Glutamatergic neuron (in vitro differentiated cells): ENCODE measurements at places on chromosomes 2 and 18. TPM values are rescaled to one million over a fixed set of nuclear protein-coding genes. Genes with fewer than 3 reads are reported as not detected.

The SERPINB8 gene
- total RNA-seq = 4.2 TPM

The ARHGAP15 gene
- not detected for total RNA-seq

The ITGA4 gene
- total RNA-seq = 5.4 TPM

The HNRNPLL gene
- 79.8 TPM for total RNA-seq

The LRRC30 gene
- not detected for total RNA-seq

The FBXO41 gene
- 14.0 TPM for total RNA-seq

The GKN2 gene
- not detected for total RNA-seq

The FOXI3 gene
- 0.34 TPM for total RNA-seq

The INPP5D gene
- 2.2 TPM for total RNA-seq

GRCh38 chr2:3186766-3187165, 190.9 kb downstream of the EIPR1 start:
- DNase-seq = no peak

DNA sequence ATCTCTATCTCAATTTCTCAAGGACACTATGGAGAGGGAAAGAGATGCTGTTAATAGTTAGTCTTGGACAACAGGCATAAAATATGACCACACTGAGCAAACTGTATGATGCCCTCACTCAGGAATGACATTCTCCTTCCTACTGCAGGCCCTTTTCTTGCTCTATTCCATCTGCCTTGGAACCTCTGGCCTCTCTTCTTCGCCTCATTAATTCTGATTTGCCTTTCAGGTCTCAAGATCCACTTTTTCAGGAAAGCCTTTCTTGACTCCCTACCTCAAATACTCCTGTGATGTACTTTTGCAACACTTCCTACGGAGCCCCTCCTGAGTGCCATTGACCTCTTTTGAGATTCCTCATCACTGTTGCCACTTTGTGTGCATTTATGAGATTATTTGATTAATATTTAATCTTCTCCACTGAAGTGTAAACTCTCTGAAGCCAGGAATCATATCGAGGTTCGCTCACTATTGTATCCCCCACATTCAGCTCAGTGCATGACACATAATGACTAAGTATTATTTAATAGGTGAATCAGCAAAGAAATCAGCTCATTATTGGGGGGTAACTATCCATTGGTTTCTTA, 21.3 kb upstream of the SPP2 start:
- DNase-seq = no peak

DNA sequence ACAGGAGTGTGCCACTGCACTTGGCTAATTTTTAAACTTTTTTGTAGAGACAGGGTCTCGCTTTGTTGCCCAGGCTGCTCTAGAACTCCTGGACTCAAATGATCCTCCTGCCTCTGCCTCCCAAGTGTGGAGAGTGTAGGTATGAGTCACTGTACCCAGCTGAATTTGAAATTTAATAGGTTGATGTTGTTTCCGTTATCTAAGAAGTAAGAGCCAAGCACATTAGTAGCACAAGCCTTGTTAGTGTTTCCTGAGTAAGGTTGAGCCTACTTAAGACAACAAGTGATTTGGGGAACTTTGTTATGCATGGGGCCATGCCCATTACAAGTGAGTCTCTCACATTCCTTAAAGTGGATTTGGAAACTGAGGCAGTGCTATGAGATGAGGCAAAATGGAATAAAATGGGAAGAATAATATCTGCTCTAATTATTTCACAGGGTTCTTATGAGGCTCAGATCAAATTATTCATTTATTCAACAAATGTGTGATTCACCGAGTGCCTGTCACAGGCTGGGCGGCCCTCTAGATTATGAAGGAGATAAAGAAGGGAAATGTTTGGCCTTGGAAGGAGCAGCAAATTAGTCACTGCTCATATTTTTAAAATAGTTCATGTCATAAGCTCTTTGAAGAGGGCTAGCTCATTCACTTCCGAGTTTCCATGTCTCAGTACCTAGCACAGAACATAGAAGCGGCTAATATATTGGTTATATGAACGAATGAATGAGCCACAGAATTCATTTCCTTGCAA, 217.2 kb downstream of the LDLRAD4 start:
- no peak for DNase-seq

GRCh38 chr18:56380685-56381084, 257.7 kb downstream of the TXNL1 start:
- DNase-seq = no peak

GRCh38 chr2:175181877-175182308, 383 bp upstream of the ATP5MC3 start:
- DNase-seq = no peak

- no peak for DNase-seq
Measured at GRCh38 chr2:120434492-120435308, 88.8 kb downstream of the INHBB start.

GRCh38 chr2:182080493-182080892, 94.8 kb downstream of the PPP1R1C start:
- no peak for DNase-seq

GRCh38 chr2:116141891-116142474, 1672.5 kb upstream of the DDX18 start:
- DNase-seq = no peak

DNA sequence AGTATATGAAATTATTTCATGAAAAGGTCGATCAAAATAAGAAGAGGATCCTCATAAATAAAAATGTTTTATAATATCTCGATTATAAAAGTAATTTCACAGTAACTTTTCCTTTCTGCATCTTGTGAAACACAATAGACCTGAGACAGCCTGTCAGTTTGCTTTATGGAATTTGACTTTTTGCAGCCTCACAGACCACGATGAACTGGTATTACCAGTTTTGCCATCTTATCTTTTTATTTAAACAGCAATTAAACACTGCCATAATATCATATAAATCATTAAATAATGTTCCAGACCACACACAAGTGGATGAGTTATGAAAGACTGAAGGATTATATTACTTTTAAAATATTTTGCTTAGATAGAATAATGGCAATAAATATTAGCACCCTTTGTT, 10.7 kb upstream of the GALNT3 start:
- DNase-seq = no peak

- peak; percentile 9 for DNase-seq
Measured at GRCh38 chr18:48826806-48827205, 124.0 kb downstream of the SMAD7 start.

DNA sequence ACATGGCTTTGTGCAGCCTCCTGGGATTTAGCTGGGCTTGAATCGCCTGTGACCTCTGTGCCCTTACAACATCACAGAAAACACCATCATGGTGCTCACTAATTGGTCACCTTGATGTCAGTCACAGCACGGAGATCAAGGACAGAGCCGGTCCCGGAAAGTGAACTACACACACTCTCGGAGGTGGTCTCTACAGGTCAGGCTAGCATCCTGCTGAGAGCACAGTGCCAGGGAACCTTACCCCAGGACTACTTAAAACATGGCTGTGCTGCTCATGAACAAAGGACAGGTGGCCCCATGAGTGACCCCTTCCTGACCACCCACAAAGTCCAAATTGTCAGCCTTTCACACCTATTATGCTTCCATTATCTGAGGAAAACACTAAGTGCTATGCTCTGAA, 1782.1 kb upstream of the CELF4 start:
- DNase-seq = no peak

DNA sequence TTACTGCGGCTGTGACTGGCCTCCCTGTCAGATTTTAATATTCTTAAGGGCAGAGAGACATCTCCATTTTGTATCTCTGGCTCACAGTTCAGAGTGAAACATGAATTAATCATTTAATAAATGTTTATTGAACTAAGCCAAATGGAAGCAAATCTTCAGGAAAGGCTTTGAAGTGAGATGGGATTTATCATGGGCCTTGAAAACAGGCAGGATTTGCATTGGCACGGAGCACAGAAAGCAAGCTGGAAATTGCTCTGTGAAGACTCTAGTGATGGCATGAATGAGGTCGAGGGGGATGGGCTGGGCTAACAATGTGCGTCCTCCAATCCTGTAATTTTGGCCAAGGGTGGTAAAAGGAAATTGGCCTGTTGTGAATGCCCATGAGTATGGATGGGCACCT, 369.8 kb upstream of the SOX11 start:
- no peak for DNase-seq

DNA sequence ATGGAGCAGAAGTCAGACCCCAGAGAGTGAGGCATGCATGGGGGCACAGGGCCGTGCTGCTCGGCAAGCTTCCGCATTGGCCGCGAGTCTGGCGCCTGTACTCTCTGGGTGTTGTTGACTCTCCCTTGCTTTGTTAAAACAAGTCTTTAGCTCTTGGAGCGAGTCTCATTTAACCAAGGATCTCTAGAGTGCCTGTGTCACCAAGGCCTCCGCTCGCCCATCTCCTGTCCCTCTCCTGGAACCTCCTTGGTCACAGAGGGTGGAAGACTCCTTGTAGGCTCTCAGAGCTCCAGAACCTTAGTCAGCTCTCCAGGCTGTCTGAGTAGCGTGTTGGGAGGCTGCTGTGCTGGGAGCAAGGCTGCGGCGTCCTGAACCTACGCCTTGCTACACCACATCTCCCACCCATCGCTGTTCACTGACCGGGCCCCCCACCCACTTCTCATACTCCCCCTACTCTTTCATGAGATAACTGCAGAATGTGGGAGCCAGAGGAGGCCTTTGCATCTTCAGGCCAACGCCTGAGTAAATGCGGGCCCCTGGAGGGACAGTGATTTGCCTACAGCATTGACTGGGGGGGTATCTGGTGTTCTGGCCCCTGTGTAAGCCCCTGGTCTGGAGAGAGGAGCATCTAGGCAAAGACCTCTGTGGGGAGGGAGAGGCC, 66.1 kb downstream of the CIB4 start:
- no peak for DNase-seq

DNA sequence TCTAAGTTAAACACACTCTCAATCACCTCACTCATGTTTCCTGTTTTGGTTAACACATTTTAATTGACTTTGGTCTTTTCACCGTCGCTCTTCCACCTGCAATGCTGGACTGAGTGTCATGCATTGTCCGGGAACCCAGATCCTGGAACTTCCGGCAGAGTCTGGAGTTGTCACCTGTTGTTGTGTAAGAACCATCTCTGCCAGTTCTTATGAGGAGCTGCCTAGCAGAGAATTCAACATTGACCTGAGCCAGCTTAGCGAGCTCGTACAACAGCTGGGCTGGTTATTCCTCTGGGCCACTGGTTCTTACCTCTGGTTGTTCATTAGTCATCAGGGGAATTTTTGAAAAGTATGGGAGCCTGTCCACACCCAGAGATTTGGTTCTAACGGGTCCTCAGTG, 75.7 kb downstream of the BCL2L11 start:
- no peak for DNase-seq

- DNase-seq = no peak
Measured at GRCh38 chr2:31255911-31256571, 22.1 kb downstream of the EHD3 start.

DNA sequence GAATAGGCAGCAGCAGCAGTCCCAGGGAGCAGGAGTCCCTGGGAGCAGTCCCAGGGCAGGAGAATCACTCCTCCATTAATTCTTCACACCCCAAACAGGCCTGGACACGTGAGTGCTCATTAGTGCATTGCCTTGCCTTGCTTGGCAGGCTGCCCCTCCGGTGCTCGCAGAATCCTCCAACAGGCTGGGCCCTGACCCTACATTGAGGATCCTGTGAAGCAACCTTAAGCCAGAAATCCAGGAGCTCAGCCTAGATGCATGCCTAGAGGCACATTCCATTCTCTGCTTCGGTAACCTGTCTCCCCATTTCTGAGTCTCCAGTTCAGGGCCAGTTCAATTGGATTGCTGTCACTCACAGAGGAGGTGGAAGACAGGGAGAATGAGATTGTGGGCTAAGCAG, 97.4 kb upstream of the LRATD1 start:
- DNase-seq = no peak

DNA sequence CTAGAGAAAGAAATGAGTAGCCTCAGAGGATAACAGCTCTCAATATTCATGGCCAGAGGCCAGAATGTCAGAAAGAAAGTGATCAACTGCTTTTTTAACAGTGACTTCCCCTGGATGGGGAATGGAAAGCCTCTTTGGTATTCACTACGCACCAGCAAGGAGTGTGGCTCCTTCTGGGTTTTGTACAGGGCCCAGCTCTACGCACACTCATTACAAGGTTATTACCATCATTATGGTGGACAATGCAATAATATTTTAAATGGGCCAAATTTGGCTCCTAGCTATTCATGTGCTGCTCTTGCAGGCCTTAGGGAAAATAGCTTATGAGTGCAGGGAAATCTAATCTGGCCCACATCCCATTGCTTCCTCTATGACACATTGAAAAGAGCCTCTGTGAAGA, 1149.5 kb upstream of the FANCL start:
- no peak for DNase-seq

- DNase-seq = no peak
Measured at GRCh38 chr2:145906354-145906753, 1386.4 kb upstream of the ZEB2 start.

- no peak for DNase-seq
Measured at GRCh38 chr2:113978524-113979190, 88.8 kb downstream of the ACTR3 start.
